Amniotic stem cell (primary cell): ENCODE measurements at places on chromosomes 5 and 9.

GRCh38 chr9:98328770-98329169 lies 73.3 kb upstream of the TBC1D2 start:
- DNase-seq = no peak

- DNase-seq = no peak
Observed at GRCh38 chr5:1208743-1209488, 7.5 kb downstream of the SLC6A19 start.

DNA sequence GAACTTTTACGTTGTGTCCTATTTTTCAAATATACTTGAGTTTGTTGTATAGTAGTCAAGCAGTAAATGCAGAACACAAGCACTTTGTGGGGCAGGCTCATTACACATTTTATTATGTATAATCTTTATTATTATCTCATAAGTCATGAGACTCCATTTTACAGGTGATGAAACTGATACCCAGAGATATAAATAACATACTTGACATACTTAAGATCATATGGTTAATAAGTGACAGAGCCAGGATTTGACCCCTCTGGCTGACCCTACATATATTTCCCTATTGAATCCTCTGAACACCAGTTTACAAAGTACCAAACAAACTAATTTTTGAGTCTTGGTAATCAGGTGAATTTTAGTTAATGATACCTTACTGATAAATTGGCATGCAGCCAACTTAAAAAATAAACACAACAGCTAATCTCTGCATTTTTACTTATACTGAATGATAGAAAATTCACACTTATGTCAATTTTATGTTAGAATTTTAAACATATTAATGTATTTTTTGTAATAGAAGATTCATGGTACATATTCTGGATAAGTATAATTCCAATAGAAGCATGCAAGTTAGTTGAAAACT lies 305.0 kb upstream of the MEF2C start:
- DNase-seq = no peak

GRCh38 chr9:68747043-68747533 lies 42.0 kb downstream of the PIP5K1B start:
- no peak for DNase-seq

- DNase-seq = no peak
Observed at GRCh38 chr5:161380486-161380885, 166.0 kb downstream of the GABRB2 start.

DNA sequence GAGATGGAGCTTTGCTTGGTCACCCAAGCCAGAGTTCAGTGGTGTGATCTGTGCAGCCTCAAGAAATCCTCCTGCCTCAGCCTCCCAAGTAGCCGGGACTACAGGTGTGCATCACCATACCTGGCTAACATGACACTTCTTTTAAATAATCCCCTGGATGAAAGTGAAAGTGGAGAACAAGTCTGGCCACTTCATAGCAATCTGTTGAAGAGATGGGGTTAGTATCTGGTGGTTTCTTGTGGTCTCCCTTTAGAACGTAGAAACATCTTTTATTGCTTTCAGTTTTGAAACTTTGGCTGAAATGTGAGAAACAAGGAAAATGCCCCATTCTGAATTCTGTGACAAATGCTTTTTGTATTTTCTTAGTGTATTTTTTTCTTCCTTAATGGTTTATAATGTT lies 452.5 kb upstream of the RIOK2 start:
- DNase-seq = no peak

DNA sequence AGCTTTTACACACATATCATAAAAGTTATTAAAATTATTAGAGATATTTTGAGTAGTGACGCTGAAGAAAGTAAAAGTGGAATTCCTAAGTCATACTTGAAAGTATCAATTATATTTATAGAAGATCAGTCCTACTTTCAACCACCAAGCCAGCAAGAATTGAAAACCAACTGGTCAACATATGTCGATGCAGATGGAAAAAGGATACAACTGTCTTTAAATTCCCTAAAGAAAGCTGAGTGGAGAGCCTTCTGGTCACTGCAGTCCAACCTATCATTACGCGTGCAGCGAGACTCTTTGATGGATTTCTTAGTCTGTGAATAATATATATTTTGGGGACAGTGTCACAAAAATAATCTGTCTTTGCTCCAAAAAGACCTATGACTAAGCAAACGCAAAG lies 15.3 kb downstream of the MEF2C start:
- DNase-seq = no peak
